ENCODE measurements at places on chromosomes 16 and 17.

DNA sequence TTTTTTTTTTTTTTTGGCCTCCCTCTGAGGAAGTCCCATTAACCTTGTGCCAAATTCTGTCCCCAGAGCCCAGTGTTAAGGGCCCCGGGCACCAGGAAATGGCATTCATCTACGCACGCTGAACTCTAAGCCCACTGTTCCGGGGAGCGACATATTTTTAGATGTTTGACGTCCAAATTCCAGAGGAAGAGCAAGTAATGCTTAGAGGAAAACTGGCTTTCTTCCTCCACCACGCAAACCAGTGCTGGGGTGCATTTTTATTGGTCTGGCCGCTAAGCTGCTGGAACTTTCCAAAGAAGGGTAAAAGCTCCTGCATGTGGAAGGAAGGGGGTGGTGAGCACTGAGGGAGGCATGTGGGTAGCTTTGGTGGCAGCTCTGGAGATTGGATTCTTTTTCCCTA is 8.3 kb downstream of the WFDC1 start:
- no peak for DNase-seq

- no peak for DNase-seq
These were observed 22.1 kb downstream of the FCSK start for GRCh38 chr16:70476272-70477020.

GRCh38 chr16:11356573-11357331 is 11.5 kb downstream of the RMI2 start:
- DNase-seq: peak; percentile 25

- no peak for DNase-seq
These were observed 9.9 kb downstream of the ZNF469 start for GRCh38 chr16:88392616-88393015.

- DNase-seq: no peak
These were observed 160.9 kb upstream of the CDH5 start for GRCh38 chr16:66205287-66206231.

DNA sequence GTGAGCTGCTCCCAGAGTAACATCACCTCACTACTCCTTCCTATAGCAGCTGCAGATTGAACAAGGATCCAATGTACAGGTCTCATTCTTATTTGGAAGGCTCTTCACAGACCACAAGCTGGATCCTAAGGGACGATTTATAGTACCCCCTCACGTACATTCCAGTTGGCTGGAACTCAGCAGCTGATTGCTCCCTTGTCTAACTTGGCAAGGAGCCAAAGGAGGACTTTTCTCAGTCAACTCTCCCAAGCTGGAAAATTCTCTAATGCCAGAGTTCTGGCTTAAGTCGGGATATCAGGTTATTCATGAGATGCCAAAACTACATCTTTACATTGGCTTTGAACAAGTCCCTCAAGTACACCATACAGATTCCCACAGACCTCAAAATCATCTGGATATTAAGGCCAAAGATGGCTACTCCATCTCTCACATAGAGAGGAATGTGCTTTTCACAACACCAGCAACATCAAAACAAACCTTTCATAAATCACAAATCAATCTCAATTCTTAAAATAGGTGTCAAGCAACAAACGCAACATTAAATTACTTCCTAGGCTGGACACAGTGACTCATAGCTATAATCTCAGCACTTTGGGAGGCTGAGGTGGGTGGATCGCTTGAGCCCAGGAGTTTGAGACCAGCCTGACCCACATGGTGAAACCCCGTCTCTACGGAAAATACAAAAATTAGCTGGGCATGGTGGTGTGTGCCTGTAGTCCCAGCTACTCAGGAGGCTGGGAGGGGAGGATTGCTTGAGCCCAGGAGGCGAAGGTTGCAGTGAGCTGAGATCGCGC is 39.3 kb downstream of the SMG6 start:
- no peak for DNase-seq

DNA sequence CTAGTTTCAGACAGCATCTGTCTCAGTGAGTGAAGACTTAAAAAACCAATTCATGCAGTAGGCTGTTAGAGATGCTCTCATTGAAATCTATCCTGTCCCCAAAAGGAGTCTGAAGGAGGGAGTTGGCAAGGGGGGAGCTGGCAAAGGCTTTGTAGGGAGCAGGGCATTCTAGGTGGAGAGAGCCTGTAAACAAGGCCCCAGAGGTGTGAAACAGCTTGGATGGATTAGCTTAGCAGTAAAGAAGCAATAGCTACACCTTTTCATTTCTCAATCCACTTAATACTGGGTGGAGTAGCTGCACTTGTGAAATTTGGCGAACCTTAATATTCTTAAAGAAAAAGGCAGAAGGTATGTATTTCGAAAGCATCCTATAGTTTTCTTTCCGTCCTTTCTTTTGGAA is 61.8 kb downstream of the KSR1 start:
- DNase-seq: no peak

DNA sequence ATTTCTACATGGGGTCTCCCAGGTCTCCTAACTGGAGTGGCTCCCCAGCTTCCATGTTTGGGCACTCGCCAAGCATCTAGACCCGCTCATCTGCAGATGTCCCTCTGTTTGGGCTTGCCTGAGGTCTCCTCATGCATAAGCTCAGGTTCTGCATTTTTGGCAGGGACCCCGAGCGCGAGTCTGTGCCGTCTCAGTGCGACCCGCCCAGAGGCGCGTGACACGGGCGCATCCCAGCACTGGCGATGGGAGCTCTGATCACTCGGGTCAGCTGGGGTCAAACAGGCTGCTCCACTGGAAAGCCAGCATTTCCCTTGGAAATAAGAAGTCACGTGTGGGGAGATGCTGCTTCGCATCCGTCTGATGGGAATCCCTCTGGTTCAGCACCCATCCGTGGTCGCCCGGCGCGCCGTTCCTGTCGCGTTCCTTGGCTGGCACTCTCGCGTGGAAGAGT is 56.9 kb upstream of the FASN start:
- no peak for DNase-seq

DNA sequence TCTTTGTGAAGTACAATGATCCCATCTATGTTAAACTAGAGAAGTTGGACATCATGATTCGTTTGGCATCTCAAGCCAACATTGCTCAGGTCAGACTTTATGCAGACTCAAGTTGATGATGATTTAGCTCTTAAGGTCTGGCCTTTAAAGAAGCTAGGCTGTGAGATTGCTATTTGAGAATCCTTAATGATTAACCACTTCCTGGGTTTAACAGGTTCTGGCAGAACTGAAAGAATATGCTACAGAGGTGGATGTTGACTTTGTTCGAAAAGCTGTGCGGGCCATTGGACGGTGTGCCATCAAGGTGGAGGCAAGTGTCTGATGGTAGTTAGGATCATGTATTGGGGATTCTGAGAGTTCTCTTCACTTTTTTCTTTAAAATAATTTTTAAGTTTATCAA is 40.3 kb downstream of the AP2B1 start:
- DNase-seq: no peak

DNA sequence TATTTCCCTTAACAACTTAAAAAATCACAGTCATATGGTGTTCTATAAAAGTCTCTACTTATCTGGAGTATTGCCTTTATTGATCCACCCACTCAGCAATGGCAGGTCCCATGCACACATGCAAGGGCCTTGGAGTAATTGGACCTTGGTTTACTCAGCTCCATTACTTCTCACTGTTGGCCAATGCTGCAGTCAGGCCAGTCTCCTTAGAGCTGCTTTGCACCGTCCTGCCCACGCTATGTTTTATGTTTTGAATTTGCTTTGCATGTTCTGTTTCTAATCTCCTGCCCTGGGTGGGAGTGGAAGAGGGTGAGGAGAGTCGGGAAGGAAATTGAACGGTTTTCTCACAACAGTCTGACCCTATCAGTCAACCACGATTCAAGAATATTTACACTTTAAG is 23.6 kb downstream of the ARHGAP44 start:
- no peak for DNase-seq

- no peak for DNase-seq
These were observed 459.8 kb downstream of the CDH8 start for GRCh38 chr16:61576476-61576875.

GRCh38 chr16:51150888-51151320 is at the start of gene SALL1:
Gene SALL1, minus strand, starts transcription at chr16:51151270. Its CDS starts 29 bp downstream, at chr16:51151241.
- DNase-seq: no peak

- DNase-seq: no peak
These were observed 15.3 kb downstream of the NLK start for GRCh38 chr17:28057731-28058246.

GRCh38 chr16:87765473-87765775 is 362 bp downstream of the KLHDC4 start:
- DNase-seq: peak; percentile 44

DNA sequence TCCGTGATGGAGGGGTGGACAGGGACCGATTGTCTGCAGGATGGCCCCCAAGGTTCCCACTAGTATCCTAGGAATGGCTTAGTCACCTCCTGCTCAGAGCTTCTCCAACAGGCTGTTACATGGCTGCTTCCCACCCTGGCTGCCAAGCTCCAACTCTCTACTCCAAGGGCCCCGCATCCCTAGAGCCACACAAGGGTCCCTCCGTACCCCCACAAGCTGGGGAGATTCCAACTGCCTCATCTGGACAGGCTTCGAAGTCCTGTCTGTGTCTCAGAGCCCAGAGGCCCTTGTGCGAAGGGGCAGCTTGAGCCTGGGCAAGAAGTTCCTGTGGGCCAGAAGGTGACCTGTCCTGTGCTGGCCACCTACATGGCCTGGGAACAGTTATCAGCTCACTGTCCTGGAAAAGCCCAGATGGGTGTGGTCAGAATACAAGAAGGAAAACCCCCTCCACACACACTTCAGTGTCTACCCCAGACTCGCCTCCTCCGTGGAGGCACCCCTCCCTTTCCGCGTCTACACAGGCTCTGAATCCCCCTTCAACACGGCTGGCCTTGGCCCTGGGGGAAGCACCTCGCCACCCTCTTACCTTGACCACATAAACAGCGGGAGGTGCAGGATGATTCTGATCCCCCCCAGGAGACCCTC is 586 bp downstream of the MEAK7 start:
- no peak for DNase-seq

- DNase-seq: no peak
These were observed 9.2 kb upstream of the ZNF652 start for GRCh38 chr17:49370971-49371834.

DNA sequence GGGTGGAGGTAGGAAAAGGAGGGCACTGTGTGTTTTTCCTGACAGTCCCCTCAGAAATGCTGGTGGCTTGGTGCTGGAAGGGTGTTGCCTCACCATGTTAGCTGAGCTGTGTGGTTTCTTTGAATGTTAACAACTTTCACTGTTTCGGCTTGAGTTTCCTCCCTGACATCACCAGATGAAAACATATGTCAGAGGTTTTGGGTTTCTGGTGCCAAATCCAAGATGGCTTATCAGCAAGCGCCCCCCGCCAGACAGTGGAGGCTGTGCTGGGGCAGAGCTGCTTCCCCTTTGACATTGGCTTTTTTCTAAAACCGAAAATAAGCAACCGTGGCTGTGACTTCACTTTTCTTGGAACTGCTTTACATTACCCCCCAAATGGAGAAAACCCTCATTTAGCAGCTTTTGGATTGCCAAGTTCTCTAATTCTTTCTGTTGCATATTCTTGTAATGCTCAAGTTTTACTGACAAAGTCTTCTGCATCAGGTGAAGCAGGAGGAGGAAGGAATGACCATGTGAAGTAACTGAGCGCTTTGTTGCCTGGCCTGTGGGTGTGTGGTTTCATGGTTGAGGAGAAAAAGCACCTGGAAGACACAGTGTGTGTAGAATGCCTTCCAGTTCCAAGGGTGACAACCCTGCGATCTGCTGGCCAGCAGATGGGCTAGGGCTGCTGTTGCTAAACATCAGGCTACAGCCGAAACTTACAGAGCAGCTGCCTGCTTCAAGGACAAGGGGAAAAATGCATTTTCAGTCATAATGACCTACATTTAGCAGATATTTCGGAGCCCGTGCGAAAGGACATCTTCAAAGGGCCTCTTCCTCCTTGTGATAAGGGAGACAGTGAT is 9.7 kb downstream of the RMI2 start:
- DNase-seq: peak; percentile 85
